ENCODE measurements at places on chromosomes 7 and 10.

DNA sequence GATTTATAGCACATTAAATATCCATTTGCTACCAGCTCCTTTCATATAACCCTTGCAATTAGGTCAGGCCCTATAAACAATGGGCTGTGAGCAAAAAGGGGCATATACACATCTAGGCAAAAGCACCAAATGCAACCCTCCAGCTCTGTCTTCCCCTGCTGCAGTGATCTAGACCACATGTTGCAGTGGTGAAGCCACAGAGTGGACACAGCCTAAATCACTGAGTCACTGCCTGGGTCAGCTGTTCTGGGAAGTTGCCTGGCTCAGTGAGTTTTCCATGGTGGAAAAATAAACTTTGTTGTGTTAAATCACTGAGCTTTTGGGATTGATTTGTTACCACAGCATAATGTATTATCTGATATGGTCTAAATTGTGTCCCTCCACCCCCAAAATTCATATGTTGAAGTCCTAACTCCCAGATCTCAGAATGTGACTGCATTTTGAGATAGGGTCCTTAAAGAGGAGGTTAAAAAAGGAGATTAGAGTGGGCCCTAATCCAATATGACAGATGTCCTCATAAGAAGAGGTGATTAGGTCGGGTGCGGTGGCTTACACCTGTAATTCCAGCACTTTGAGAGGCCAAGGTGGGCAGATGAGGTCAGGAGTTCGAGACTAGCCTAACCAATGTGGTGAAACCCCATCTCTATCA, 70.4 kb downstream of the ZFAND4 start:
- DNase-seq: no peak

- DNase-seq: no peak
Measured at GRCh38 chr7:27940341-27940740, 200.4 kb downstream of the TAX1BP1 start.

- no peak for DNase-seq
Measured at GRCh38 chr7:1340461-1341360, 108.0 kb downstream of the UNCX start.

- no peak for DNase-seq
Measured at GRCh38 chr7:99790407-99790806, 6.4 kb upstream of the CYP3A4 start.

- DNase-seq: no peak
Measured at GRCh38 chr10:51960494-51960895, 261.1 kb upstream of the CSTF2T start.

DNA sequence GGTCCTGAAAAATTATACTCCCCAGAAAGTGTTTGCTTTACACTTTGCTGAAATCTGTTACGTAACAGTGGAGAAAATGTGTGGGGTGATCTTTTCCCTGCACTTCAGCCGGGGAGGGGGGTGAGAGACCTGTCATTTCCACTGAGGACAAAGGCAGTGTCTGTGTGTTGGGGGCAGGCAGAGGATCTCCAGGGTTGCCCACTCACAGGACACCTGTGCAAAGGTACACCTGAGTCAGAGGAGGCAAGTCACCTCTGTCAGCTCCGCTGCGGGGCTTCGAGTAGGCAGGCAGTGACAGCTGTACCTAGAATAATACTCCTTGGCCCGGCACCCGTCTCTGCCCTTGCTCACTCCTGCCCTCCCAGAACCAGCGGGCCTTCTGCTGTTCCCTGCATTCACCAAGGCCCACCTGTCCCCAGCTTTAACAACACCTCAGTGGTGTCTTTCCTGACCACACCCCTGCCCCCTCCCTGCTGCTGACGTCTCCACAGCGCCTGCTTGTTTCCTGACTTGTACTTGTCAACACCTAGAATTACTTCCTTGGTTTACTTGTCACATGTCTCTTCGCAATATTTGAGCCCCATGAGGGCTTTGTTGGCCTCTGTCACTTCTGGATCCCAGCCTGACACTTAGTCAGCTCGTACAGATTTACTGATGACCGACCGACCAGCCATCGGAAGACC, 159.2 kb downstream of the NEURL1 start:
- DNase-seq: no peak

DNA sequence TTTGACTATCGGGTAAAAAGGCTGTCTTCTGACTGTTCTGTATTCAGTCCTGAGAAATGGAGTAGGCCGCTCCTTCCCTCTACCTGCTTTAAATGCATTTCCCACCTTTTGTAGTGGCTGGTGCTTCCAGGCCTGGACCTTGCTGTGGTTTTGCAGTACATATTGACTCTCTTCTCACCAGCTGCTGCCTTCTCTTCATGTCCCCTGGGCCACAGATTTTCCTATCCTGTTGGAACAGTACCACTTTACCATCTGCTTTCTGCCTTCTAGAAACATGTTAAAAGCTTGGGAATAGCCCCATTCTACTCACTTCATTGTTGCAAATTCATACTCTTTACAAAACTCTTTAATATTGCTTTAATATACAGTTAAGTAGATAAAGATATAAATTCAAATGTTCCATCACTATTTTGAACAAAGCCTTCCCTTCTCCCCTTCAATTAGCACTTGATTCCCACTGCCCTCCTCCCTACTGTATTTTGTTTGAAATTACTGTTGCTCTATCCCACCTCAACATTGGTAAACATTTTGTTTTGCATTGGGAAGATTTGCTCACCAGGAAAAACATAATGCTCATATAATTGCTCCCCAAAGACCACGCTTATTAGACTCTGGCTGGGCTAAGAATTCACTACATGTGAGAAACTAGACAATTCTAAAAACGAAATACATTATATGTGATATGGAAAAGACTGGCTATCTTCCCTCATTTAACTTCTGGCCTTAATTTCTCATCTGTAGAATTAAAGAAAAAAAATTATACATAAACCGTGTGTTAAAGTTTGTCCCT, 17.3 kb upstream of the SEMA3C start:
- DNase-seq: no peak
